ENCODE measurements at places on chromosomes 2 and 18.

DNA sequence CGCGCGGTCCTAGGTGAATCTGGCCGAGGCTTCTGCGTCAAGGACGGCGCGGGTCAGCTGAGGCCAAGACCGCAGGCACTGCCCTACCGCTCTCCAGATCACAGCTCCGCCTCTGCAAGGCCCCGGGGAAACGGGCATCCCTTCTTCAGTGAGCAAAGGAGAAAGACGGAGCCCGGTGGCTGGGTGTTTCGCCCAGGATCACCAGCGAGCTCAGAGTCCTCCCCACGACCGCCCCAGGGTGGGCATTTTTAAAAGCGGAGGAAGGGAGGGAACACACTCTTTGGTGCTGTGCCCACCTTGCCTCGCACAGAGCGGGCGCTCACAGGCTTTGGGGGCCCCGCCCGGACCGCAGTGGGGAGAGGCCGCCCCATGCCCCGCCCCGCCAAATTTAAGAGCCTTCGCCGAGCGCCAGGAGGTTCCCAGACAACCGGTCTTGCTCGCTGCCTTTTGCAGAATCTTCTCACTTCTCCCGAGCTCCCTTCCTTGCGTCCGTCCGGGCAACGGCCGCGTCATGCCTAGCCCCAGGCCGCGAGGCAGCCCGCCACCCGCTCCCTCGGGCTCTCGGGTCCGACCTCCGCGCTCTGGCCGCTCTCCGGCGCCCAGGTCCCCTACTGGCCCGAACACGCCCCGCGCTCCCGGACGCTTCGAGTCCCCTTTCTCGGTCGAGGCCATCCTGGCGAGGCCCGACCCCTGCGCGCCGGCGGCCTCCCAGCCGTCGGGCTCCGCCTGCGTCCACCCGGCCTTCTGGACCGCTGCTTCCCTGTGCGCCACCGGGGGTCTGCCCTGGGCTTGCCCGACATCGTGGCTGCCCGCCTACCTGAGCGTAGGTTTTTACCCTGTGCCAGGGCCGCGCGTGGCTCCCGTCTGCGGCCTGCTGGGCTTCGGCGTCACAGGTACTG, at the start of gene NOTO:
NOTO (plus strand) TSS at position 419 of the 899 bp plus-strand sequence; CDS start at position 512, 93 bp downstream.
- no peak for DNase-seq

DNA sequence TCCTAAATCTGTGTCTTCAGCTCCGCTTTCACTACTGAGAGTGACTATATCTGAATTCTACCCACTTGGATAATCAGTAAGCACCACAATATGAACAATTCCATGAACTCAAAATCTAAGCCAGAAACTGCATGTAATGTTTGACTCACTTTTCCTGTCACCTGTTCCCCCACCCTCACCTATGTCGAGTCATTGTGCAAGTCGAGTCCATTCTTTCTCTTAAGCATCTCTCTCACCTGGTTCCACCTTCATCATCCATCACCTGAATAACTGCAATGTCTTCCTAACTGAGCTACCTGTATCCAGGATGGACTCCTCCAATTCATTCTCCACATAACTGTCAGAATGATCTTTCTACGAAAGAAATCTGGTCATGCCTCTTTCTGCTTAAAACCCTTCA, 58.2 kb downstream of the PPP1R1C start:
- no peak for DNase-seq

DNA sequence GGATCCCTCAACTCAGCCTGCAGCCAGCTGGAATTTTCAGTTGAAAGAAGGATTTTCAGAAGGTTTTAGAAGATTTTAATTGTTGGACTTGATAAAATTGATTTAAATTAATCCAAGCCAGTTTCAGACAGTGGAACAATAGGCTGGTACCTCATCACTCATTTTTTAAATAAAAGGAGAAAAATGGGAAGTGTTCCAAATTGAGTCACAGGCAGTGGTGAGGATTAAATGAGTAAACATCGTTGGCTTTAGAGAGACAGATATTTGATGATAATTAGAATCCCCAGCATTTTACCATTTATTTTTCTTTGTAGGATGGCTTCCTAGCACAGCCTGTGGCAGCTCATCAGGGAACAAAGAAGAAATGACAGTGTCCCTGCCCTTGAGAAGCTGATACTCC, 7.4 kb downstream of the CXCR4 start:
- DNase-seq = no peak

DNA sequence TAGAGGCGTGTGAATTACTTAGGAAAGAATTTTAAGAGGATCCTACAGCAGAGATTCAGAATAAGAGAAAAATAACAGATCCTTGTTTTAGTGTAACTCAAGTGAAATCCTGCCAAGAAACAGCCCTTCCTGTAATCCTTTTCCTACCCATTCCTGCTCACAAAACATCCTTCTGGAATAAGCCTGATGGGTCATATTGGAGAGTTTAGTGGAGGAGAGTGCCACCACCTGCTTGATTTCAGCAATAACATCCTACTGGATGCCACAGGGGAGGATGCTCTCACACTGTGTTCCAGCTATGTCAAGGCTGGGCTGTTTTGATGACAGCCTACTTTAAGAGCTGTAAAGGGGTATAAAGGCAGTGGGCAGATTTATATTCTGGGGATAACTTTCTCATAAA, 54.8 kb upstream of the CCDC178 start:
- DNase-seq = no peak

GRCh38 chr2:9238591-9239326, 32.1 kb downstream of the ASAP2 start:
- no peak for DNase-seq

DNA sequence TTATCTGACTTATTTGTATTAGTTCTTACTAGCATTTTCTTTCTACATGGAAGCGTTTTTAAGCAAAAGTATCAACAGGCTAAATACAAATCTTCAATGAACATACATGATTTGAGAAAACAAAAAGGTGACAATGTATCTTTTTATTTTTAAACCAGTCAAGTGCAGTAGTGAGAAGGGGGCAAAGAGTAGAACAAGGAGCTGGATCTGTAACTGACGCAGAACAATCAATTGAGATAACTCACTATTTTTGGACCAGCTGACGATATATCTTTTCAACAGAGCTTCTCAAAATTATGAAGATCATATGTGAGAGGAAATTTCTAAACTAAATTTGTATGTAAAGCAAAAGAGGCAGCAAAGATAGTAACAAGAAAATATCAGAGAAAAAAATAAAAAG, 15.5 kb downstream of the NCKAP1 start:
- no peak for DNase-seq

DNA sequence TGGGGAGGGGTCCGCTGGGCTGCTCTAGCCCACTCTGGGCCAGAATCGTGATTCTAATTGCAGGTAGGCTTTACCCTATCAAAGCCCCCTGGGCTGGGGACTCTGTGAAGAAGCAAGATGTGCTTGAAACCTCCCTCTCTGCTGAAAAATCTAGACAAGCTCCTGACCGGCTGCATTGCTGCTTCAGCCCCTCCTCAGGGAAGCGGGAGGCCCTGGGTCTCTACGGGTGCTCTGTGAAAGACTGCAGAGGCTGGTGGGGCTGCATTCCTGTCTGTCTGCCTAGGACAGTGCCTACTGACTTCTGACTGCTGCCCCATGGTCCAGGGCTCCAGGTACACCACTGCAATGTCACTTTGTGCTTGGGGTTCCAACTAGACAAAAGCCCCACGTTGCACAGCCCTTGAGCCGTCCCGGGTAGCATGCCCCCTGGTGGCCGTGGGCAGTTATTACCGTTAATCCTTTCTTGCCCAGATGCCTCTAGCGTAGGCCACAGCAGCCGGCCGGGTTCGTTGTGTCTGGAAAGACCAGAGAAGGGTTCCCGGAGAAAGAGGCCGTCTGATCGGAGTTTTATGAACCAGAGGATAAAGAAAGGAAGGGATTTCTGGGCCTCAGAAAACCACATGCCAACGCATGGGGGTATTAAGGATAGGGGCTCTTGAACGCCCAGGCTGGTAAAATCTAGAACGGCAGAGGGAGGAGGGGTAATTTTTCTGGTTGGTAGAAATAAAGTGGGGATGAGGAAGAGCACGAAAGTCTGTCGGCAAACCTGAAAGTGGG, 15.9 kb upstream of the C1QL2 start:
- DNase-seq = peak; percentile 9

DNA sequence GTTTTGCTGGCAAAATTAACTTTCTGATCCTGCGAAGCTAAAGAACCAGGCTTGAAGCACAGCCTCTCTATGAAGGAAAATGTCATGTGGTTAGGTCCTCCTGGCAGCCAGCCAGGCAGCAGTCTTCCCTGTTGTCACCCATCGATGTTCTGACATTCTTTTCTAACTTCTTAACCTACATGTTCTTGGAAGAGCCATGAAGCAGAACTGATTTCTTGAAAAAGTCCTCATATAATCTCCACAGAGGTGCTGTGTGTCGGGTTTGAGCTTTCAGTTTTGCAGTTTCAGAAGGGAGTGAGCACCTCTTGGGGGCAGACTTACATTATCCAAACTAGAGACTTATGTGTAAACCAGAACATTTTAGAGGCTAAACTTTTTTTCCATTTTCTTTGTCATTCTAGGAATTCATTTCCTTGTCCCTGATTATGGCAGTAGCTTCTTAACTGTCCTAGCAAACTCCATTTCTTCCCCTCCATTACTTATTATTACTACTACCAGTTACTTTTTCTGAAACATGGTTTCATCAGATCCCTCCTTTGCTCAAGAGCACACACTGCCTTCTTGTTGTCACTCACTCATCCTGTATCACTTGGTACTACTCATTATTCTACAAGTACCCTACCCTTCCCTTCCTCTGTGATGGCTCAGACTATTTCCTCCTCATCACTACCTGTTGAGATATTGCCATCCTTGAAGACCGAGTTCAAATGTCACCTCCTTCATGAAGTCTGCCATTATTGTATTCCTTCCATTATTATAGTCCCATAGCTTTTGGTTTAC, 31.1 kb downstream of the DOK1 start:
- DNase-seq = no peak

DNA sequence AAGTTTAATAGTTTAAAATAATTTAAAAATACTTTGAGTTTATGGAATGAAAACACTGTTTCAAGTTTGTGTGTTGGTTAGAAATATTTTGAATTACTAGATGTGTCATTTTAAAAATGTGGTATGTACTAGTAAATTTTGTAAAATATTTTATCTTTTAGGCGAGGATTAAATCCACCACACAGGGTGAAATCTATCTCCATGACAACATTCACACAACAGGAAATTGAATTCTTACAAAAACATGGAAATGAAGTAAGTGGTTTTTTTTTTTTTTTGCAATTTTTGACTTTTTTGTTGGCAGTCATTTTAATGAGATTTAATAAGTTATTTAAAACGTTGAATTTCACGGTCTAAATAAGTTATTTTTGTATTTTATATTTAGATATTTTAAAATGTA, 19.4 kb downstream of the AGFG1 start:
- no peak for DNase-seq

DNA sequence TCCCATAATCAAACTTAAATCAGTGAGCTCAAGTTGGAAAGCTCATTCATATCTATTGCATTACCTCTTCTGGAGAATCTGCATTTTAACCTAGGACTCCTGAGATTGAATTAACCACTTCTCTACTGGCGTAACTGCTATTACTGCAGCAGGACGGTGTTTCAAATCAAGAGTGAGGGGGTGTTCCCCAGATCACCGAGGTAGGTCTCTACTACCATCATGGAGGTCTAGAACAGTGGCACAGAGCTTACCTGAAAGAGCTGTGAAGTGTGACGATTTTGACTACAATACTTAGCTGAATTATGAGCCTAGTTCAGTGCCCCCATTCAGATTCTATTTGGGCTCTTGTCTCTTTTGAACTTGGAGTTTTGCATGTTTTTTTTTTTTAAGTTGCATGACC, 119.5 kb downstream of the POLE4 start:
- DNase-seq = no peak

- no peak for DNase-seq
These were observed 76.9 kb upstream of the PPP1CB start for GRCh38 chr2:28674713-28675068.

- DNase-seq = no peak
These were observed 5.4 kb downstream of the SEMA4C start for GRCh38 chr2:96864343-96865091.

DNA sequence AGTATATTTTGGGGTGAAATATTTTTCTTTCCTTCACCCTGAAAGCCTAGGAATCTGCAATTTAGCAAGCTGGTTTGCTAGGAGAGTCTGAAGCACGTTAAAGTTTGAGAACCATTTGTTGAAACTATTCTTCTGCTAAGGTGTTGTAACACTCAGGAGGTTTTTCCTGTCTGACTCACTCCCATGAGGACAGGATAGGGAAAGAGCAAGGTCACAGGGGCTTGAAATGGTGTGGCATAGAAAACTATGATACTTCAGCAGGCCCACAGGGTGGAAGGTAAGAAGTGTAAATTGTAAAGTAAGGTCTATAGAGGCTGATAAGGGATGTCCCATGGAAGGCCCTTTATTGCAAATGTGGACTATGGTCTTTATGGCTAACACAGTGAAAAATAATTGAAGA, 177.7 kb upstream of the ZC3H15 start:
- DNase-seq = no peak

GRCh38 chr2:42385225-42385624, 24.2 kb upstream of the COX7A2L start:
- DNase-seq = no peak

GRCh38 chr18:7946734-7947377, 379.7 kb downstream of the PTPRM start:
- DNase-seq = no peak

DNA sequence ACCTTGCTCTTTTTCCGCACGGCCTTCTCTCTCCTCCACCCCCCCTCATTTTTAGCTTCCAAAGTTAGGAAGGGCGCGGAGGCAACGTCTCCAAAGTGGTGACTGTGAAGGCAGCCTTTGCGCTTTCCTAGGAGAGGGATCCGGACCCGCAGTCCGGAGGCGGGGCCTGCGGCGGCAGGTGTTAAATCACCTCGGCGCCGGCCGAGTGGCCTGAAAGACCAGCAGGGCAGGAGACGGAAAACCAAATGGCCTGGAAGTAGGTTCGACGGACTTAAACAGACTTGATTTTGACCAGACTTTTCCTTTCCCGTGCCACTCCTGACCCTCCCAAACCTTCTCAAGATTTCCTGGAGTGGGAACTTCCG, 615 bp downstream of the GORASP2 start:
- peak; percentile 19 for DNase-seq

- DNase-seq = no peak
These were observed 64.5 kb downstream of the TWIST2 start for GRCh38 chr2:238912228-238912915.

DNA sequence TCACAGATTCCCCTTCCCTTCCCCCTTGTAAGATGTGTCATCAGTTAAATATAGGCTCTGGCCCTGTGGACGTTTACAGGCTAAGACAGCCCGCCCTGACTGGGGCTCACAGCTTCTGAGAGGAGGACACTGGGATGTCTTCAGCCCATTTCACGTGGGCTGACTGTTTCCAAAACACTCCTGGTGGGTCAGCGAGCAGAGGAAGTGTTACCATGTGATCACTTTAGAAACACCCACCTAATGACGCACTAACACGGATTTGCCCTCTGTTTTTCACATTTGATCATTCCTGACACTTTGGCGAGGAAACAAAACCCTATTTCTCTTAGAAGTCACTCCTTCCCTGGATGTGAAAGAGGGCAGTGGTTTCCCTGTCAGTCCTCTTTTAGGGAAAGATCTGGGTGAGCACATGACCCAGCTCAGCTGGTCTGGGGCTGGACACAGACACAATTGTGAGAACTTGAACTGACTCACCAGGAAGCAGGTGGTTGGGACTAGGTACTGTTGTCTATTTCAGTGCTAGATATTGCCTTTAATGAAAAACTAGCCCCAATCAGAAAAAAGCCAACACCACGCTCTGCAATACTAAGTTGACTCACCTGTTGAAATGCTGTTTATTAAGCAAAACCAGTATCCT, 38.8 kb downstream of the BMP10 start:
- DNase-seq = peak; percentile 65

All from stimulated activated CD8-positive, alpha-beta memory T cell treated with anti-CD3 and anti-CD28 coated beads, Interleukin-15, amount 100 ng/mL, for 48 hours (primary cell).